ENCODE measurements at places on chromosomes 11 and 22.

GRCh38 chr22:46674367-46674781 is 54.2 kb downstream of the GRAMD4 start:
- DNase-seq, result peak; percentile 89

GRCh38 chr11:9905960-9906791 is 242.3 kb downstream of the SWAP70 start:
- no peak for DNase-seq

GRCh38 chr11:130964058-130964792 is 47.9 kb upstream of the SNX19 start:
- DNase-seq, result no peak

GRCh38 chr22:42933485-42934091 is 76.5 kb upstream of the ARFGAP3 start:
- DNase-seq, result peak; percentile 88

- no peak for DNase-seq
Observed at GRCh38 chr11:118909619-118910308, 16.0 kb downstream of the BCL9L start.

GRCh38 chr11:74462009-74462408 is 5.3 kb downstream of the KCNE3 start:
- DNase-seq, result no peak

DNA sequence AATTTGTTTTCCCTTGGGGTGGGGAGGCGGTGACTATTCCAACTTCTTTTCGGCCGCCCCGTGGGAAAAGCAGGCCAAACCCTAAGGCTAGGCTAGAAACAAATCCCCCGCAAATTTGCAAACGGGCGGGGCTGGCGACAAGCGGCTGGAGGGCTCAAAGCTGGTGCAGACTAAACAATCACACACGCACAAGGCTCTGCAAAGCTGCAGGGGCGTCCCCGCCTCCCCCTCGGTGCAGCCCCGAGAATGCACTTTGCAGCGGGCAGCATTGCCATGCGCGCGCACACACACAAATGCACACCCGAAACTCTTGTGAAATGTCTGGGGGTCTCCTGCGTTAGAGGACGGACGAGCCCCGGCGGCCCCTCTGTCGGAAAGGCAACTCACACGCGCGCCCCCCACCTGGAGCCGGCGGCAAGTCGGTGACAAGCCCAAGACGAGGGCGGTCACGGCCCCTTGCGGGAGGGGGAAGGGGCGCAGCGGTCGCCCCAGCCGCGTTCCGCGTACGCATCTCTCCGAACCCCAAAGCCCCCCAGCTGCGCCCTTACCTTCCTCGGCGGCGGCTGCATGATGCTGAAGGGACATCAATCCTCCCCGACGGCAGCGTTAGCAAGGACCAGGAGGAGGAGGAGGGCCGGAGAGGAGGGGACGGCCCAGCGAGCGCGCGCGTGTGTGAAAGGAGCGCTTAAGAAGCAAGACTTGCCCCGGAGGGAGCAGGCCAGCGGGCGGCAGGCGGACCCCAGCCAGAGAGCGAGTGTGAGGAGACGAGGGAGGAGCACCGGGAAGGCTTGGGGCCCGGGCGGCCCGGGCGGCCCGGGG is 600 bp downstream of the FCHSD2 start:
- peak; percentile 87 for DNase-seq

GRCh38 chr22:39459681-39460080 is 2.9 kb downstream of the MGAT3 start:
- DNase-seq, result no peak

DNA sequence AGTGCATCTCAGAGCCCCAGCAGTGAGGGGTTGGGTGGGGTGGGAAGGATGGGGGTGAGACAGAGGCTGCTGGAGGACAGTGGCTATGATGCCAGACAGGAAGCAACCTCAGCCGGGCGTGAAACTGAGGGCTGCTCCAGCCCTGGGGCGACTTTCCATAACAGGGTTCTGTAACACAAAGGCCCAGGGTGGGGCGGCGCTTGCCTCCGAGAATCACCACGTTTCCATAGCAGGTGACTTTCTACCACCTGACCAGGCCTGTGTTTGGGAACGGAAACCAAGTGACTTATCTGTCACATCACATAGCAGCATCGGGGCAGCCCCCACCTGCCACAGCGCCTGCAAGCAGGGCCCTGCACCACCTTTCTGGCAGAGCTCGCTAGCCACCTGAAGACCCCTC is 85.8 kb downstream of the TRMU start:
- peak; percentile 80 for DNase-seq

DNA sequence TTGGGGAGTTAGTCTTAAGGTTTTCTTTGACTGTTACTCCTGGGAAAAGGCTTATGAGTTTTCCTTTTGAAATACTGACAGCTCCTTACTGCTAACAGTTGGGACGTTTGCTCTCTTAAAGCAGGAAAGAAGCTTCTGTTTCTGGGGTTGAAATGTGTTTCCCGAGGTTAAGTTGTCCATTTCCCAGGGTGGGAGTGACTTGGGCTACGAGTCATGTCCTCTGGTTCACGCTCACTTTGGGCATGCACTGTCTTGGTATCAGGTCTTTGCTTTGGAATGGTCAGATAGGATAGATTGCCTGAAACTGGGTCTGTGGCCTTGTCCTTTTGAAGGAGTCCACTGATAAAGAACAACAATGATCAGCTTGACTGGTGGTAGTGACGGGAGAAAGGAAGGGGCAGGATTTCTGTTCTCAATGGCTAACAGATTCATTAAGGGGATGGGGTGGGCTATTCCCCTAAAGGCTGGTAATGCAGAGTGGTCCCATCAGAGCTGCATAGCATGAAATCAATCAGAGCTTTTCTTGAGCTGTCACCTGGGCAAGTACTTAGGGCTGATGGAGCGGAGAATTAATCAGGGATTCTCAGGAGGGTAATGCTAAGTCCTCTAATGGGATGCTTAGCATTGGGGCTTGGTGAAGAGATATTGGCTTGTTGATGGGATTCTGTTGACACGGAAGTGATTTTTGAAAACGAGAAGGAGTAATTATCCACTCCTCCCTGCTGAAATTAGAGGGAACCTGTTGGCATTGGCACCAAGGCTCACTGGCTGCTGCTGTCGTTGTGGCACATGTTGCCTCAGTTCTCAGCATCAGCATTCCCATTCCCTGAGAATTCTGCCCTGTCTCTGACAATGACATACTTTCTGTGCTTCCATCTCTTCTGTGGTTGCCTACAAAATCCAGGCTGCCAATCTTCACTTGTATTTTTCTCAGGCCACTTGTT is 81.6 kb downstream of the TEAD1 start:
- no peak for DNase-seq

- DNase-seq, result no peak
Observed at GRCh38 chr11:128595775-128596174, 8.4 kb upstream of the ETS1 start.

DNA sequence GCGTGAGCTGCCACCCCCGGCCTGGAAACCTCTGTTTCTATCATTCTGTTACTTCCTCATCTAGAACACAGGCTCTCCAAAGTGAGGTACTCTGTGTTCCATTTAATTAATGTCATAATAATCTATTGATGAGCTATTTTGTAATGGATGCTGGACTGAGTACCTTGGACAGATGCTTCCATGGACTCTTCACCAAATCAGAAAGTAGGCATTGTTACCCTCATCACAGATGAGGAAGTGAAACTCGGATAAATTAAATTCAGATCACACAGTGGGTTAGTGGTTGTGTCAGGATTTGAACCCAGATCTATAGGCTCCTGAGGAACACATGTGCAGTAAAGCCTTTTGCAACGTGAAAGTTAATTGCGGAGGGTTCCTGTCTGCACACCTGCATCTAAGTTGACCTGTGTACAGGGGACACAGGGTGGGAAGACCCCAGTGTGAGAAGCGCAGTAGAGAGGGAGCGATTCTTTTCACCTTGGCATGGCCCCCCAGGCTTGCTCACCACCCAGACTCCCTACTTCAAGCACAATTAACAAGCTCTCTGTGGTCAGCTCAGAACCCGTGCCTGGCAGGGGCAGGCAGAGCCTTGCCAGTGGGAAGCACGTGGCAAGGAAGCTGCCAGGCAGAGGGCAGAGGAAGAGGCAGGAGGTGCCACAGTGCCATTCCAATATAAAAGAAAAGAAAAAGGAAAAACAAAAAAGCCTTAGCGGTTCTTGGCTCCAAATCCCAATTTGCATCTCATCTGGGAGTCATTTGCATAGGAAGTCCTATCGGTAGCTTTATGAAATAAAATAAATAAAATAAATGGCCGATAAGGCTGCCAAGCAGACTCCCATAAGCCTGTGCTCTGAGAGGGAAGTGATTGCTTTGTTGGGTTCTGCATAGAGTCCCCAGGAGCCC is 239.3 kb downstream of the GRIK4 start:
- DNase-seq, result no peak

DNA sequence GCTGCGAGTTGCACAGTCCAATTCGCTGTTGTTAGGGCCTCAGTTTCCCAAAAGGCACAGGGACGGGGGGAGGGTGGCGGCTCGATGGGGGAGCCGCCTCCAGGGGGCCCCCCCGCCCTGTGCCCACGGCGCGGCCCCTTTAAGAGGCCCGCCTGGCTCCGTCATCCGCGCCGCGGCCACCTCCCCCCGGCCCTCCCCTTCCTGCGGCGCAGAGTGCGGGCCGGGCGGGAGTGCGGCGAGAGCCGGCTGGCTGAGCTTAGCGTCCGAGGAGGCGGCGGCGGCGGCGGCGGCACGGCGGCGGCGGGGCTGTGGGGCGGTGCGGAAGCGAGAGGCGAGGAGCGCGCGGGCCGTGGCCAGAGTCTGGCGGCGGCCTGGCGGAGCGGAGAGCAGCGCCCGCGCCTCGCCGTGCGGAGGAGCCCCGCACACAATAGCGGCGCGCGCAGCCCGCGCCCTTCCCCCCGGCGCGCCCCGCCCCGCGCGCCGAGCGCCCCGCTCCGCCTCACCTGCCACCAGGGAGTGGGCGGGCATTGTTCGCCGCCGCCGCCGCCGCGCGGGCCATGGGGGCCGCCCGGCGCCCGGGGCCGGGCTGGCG is at the start of gene BCR:
BCR (plus strand) TSS at position 209 of the 592 bp plus-strand sequence. CDS start 452 bp downstream, outside the sequence.
- DNase-seq, result peak; percentile 82

GRCh38 chr11:94613120-94613519 is 46.0 kb downstream of the PIWIL4 start:
- no peak for DNase-seq

DNA sequence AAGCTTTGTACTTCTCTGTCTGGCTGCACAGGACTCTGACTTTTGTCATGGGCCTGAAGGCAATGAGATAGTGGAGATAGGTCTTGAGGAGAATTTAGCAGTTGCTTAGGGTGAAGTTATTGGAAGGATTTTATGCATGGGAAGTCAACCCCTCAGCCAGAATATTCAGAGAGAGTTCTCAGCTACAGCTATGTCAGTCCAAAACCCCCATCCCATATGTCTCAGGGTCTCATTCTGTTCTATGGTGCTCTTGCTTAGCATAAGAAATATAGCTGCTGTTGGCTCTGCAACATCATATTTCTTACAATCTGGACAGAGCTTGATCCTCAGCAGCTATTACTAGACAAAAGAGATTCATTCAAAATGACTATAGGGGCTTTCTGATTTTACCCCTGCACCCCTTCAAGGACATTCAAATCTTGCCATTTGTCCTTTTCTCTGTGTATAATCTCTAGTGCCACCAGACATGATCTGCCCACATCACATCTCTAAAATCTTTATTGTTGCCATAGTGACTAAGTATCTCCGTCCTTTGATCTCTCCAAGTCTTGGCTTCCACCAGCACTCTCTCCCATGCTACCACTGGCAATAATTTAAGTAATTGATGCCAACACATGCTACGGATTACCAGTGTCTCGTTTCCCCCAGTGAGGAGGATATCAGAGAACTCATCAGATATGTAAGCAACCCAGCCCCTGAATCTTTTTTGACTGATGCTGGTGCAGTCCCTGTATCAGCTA is 327.1 kb upstream of the ISX start:
- DNase-seq, result no peak

DNA sequence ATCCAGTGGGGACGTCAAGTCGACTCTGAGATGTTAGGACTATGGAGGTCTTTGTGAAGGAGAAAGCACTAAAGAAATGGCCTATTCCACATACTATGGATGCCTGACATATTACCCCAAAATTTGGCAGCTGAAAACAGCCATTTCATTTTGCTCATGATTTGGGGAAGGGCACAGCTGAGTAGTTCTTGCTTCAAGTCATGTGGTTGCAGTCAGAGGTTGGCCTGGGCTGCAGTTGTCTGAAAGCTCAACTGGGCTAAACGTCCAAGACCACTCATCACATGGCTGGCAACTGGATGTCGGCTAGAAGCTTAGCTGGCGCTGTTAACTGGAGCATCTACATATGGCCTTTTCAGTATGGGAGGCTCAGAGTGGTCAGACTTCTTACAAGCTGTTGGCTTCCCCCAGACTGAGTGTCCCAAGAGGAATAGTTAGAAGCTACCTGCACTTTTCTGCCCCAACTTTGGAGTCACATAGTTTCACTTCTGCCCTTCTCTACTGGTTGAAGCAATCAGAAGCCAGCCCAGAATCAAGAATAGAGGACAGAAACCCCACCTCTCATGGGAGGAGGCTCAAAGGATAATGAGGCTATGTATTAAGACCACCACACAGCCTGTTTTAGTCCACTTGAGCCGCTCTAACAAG is 14.1 kb downstream of the SLC35C1 start:
- peak; percentile 47 for DNase-seq

DNA sequence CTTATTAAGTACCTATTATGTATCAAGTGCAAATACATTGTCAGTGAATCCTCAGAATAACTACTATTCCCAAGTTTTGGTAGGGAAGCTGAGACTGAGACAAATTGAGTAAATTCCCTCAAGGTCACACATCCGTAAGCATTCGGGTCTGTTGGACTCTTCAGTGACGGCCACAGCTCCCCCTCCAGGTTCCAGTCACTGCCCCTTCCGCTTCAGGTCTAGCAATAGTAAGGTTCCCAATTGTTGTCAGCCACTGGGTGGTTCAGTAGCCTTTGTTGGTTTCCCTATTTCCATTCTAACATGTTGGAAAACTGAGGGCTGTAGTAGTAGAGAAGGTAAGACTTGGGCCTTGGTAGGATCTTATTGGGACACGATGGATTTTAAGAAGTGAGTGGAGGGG is 54.9 kb upstream of the TNRC6B start:
- no peak for DNase-seq

DNA sequence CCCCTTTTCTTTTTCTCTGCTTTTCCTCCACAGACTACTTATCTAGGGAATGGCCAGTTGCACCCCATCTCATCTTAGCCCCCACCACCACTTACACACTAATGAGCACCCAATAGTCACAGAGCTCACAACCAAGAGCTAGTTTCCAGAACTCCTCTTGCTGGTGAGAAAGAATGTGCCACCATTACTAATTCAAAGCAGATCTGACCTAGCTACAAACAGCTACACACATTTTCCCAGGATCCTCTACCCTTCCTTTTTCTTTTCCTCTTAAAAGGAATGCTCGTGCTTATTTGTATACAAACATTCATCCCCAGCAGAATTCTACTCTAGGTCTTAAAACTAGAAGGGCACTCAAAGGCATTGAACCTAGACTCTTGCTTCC is 136.8 kb downstream of the CD44 start:
- no peak for DNase-seq
